Stimulated activated CD8-positive, alpha-beta memory T cell treated with anti-CD3 and anti-CD28 coated beads, Interleukin-15, amount 100 ng/mL, for 1 hour (primary cell): ENCODE measurements at places on chromosomes 16 and 17.
A peak's percentile ranks its signal among the peaks of the same experiment; 100 is the strongest.

GRCh38 chr17:75847614-75848522 is 3.7 kb upstream of the UNC13D start:
- no peak for DNase-seq

DNA sequence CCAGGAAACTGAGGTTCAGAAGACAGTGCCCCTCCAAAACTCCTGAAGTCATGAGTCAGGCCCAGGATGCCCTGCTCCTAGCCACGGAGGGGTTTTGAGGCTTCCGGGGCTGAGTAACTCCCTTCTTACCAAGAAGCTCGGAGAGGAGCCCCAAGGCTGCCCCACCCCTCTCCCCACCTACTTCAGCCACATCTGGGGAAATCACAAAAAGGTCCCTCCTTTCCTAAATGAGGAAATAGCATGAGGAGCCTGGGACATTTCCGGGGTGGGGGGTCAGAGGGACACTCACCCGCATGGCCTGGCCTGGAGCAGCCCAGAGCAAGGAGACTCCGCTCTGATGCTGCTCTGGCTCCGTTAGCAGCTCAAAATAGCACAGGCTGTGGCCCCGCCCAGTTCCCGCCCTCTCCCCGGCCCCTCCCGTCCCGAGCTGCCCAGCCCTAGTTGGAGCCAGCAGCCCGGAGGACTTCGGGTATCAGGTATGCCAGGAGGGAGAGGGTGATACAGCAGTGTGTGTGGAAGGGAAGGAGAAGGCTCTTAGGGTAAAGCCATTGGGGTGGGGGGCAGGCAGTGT is 40.1 kb downstream of the MYO18A start:
- peak; percentile 58 for DNase-seq

GRCh38 chr16:81945665-81946064 is 65.6 kb downstream of the SDR42E1 start:
- no peak for DNase-seq

DNA sequence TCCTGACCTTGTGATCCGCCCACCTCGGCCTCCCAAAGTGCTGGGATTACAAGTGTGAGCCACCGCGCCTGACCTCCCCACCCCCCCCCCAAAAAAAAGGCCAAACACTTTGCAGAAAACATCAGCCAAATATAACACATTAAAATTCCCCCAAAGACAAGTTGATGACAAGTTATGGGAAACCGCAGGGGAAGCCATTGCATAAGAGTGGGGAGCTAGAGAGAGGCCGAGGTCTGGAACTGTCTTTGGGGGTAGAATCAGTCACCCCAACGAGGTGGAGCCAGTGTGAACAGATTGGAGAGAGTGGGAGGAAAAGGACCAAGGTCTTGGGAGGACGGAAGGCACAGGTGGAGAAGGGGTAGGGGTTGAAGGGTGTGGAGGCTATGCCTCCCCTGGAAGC is 2.8 kb downstream of the DRC3 start:
- DNase-seq: no peak

GRCh38 chr17:77957857-77958715 is at the start of gene TNRC6C:
TSS of gene TNRC6C (plus strand) at chr17:77958703. CDS start at chr17:78004207, 45,504 bp downstream.
- DNase-seq: peak; percentile 100

DNA sequence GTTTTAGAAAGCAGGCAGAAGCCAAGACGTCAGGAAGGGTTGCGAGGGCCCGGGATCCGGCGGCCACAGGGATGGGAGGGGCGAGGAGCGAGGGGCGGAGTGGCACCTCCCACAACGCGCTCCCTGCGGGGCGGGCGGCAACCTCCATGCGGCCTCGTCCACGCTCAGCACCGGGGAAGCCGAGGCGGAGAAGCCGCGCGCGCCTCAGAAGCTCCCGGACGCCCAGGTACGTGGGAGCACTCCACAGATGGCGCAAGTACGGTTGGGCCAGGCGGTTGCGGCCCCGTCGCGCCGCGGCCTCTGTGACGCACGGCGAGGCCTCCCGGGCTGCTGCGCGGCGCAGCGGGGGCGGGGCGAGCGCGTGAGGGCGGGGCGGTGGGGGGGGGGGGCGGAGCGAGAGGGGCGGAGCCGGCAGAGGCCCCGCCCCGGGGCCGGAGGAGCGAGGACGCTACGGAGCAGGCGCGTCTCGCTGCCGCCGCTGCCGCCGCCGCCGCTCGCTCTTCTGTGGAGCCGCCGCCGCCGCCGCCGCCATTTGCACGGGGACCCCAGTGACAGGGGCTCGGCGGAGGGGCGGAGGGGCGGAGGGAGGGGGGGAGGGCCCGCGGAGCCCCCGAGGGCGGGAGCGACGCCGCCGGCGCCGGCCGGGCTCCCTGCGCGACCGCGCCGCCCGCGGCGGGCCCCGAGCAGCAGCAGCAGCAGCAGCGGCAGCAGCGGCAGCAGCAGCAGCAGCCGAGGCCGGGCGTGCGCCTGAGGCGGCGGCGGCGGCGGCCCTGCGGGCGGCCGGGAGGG is at the start of gene TENT4B:
Gene TENT4B, plus strand, starts transcription at position 500 of the 789 bp plus-strand sequence. CDS start 316 bp downstream, outside the sequence.
- DNase-seq: peak; percentile 71

- no peak for DNase-seq
Observed at GRCh38 chr17:78920528-78920927, 4.7 kb downstream of the TIMP2 start.

DNA sequence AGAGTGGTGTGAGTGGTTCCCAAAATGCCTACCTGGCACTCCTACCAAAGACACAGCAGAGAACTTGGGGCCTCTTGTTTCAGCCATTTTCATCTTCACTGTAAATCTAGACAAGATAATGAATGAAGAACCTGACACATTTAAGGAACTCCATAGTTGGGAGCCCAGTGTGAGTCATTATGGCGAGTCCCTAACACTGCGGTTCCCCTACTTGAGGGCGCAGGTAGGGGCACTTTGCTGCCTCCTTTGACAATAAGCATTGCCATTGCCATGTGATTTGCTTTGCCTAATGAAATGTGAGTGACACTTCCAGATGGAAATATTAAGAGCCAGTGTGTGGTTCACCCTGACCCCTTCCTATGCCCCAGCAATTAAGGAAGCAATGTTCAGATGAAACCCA is 517.6 kb downstream of the MAF start:
- DNase-seq: no peak

- no peak for DNase-seq
Observed at GRCh38 chr16:16805809-16806208, 426.9 kb downstream of the NPIPA7 start.

DNA sequence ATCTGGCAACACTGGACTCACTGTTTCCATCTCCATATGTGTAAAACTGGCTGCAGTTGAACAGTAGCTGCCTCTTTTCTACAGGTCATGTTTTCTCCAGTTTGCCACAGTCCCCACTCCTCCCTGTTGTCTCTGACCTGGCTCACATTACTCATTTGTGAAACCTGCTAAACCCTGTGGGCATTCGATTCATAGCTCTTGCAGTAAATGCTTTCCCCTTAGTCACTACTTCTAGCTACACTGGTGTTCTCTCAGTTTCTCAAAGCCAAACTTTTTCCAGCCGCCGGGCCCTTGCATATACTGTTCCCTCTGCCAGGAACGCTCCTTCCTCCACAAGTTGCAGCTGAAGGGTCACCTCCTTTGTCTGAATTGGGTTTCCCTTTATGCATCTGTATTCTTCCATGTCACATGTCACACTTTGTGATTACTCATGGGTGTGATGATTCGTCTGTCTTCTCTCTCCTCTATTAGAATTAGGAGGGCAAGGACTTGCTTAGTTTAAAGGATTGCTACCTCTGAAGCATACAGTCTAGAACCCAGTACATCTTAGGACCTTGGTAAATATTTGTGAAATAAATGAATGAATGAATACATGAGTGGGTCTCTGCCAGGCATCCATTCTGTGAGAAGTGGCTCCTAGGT is 15.0 kb upstream of the MT4 start:
- no peak for DNase-seq

- DNase-seq: no peak
Observed at GRCh38 chr17:17738901-17739300, 57.6 kb downstream of the RAI1 start.
